ENCODE measurements at places on chromosomes 16 and 17.

- peak; percentile 26 for DNase-seq
These were observed 133.3 kb downstream of the ZNF778 start for GRCh38 chr16:89350701-89351380.

GRCh38 chr16:68563631-68564381 lies 24.7 kb downstream of the ZFP90 start:
- DNase-seq: no peak

- DNase-seq: no peak
These were observed 1.2 kb downstream of the IRF8 start for GRCh38 chr16:85900027-85900792.

- DNase-seq: no peak
These were observed 139.6 kb downstream of the HS3ST3A1 start for GRCh38 chr17:13462146-13462545.

GRCh38 chr17:72640415-72641165 lies 451.9 kb downstream of the SLC39A11 start:
- DNase-seq: no peak

GRCh38 chr17:51668155-51668962 lies 408.0 kb downstream of the UTP18 start:
- DNase-seq: no peak

DNA sequence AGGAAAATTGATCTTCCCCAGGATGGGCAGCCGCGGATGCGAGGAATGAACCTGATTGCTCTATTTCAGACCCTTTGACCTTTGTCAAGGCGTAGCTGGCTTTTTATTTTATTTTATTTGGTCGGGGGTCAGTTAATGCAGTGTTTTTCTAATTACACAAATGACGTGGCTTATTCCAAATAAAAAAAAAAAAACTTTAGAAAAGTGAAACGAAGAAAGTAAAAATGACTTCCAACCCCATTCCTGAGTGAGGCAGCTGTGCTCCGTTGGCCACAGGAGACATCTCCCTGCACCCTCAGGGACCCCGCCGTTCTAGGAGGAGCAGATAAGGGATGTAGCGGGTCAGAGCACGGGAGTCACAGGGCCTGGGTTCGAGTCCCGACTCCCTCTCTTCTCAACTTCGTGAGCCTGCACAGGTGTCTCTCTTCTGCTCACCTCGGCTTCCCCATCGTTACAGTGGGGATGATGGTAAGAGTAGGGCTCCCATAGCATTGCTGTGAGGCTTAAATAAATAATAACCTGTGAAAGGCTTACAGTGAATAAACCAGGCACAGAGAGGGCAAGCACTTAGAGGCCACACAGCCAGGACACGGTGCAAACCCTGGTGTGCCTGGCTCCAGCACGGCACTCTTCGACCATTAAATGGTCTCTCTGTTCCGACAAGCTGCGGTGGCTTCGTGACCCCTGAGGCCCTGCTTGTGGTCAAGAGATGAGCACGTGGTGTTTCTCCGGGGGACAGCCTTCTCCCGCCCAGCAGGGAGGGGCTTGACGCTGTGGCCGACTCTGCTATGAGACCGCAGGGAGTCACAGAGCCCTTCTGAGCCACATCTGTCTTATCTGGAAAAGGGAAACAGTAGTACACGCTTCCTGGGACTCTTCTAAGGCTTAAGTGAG lies 10.2 kb downstream of the FOXF1 start:
- no peak for DNase-seq

DNA sequence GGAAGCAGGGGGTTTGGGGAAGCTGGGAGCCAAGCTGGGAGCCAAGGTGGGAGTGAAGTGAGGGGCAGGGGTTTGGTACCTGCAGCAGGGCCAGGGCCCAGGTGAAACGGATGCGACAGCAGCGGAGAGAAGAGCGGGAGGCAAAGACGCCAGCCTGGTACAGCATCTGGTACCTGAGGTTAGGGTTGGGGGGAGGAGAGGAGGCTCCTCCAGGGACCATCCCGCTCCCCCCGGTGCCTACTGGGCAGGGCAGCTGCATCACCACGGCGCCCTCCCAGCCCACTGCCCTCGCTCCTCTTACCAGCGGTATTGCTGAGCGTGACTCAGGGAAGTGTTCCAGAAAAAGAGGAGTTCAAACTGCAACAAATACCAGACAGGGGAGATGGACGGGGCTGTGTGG lies 9.8 kb downstream of the CLN3 start:
- no peak for DNase-seq

- no peak for DNase-seq
These were observed 38.4 kb upstream of the PABPN1L start for GRCh38 chr16:88904676-88905365.

DNA sequence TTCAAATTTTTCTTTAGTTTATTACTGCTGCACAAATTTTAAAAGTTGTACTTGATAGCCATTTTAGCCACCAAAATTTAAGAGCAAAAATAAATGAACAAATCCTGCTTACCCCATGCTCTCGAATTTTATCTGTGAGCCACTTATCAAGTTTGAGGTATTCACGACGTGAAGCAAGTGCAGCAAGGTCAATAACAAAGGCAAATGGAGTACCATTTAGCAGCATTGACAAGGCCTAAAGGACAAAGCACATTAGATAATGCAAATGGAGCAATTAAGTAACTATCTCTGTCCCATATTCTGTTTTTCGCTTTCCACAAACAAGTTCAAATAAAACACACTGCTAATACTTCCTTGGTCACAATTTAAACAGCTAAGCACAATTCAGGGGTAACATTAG lies 54.7 kb downstream of the CNOT1 start:
- DNase-seq: no peak

- DNase-seq: no peak
These were observed 2.3 kb downstream of the DNASE1 start for GRCh38 chr16:3656491-3657468.

GRCh38 chr16:73951481-73951880 lies 345.1 kb upstream of the PSMD7 start:
- no peak for DNase-seq

DNA sequence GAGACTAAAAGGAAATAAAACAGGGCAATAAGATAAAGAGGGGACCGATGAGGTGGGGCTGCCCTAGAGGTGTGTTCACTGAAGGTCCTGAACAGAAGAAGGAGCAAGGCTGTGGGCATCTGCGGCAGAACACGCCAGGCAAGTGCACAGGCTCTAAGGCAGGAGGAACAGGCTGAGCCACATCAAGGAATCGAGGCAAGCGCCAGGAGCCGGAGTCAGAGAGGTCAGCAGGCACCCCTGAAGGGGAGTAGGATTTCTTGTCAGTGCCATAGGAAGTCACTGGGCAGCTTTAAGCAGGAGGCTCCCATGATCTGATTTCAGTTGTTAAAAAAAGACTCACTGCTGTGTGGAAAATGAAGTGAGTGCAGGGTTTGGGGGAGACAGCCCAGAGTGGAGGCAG lies 186.5 kb downstream of the KATNIP start:
- DNase-seq: no peak

DNA sequence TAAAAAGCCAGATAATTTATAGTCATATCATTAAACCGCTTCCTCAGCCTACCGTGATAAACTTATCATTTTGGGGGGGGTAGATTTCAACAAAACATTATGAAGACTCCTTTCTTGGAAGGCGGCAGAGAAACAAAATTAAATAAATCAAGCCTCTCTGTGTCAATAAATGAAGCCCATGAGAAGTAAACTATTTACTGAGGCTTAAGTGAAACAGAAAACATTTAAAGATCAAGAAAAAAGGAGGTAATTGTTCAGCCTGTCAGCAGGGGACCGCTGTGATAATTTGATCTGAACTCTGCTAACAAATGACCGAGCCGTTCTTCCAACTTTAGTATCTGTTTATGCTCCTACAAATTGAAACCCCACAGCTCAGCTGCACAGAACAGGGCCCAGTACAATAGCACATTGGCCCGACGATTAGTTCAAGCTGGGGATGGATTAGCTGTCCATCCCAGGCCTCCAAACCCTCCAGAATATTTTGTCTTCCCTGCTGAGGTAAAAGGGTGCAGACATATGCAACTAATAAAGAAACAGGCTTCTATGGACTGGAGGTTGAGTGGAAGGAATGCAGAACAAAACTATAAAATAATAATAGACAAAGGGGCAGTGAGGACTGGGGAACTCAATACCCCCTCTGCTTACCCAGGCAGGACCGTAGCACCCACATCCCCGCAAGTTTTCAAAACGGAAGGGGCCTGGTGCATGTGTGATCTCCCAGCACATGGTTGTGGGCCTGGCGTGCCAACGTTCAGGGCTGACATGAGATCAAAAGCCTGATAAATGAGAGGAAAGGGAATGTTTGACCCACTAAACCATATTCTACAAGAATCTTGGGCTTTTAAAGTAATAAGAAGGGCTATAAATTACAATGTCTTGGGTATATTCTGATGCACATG lies 298.1 kb upstream of the IRX5 start:
- DNase-seq: no peak

- DNase-seq: no peak
These were observed 650.6 kb upstream of the SALL1 start for GRCh38 chr16:51801635-51802034.

- no peak for DNase-seq
These were observed 3.2 kb downstream of the KIFC3 start for GRCh38 chr16:57798953-57799599.

GRCh38 chr17:39380144-39380543 lies 21.3 kb downstream of the FBXL20 start:
- no peak for DNase-seq

DNA sequence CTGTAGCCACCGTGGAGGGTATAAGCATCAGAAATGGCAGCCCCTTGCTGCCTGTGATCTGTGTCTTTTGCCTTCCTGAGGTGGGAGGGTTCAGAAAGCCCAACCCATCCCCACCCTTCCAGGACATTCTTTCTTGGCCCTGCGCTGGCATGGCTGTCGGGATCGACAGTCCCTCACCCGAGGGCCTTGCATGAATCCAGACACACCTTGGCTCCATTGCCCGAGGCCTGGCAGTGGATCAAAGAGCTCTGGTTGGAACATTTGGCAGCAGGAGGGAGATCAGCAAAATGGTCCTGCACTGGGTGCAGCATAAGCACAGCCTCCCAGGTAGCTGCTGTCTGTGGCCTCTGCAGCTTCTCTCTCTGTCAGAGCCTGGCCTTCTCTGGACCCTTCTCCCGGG lies 246.6 kb upstream of the MAF start:
- DNase-seq: no peak

DNA sequence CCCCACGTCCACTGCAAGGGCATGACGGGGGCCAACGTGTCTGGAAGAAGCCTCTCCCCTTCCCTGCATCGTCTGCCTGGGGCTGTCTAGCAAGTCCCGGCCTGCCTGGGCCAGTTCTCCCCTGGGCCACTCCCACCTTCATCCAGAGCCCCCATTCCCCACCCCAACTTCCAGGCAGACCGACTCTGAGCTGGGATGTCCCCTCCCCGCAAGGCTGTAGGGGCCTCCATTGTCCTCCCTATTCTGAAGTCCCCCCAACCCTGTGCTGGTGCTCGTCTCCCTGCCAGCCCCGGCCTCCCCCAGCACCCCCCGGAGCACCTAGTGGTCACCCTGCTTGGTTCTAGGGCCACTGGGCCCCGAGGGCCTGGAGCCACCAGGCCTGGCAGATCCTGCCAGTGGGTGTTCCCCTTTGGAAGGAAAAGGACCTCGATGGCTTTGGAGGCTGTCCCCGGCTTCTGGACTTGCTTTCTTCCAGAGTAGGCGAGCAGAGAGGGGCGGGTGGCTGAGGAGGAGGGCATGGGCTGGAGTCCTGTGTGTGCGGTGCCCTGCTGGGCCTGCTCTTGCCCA lies 4.8 kb downstream of the GLIS2 start:
- no peak for DNase-seq

DNA sequence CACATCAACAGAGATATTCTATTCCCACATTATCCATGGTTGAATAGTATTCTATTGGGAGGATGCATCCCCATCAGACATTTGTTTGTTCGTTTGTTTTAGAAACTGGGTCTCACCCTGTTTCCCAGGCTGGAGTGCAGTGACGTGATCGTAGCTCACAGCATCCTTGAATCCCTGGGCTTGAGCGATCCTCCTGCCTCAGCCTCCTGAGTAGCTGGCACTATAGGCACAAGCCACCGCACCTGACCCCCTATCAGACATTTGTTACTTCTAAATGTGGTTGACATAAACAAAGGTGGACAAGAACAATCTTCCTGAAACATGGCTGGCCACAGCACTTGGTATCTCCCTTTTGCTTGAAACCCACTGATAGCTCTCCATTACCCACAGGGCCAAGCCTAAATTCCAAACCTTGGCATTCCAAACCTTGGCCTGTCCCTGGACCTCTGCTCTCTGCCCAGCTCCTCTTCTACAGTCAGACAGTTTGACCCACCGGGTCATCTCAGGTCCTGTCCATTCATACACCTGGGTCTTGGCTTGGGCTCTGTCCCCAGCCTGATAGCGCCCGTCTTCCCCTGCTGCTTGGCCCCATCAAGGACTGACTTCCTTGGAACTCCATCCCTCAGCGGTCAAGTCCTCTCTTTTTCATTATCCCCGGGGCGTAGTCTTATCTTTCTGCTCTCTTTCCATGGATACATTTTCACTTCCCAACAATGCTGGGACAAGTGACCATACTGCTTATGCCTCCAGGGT lies 1.5 kb upstream of the PRR29 start:
- no peak for DNase-seq

GRCh38 chr17:6487251-6488007 lies 43.2 kb downstream of the PIMREG start:
- DNase-seq: no peak

- DNase-seq: no peak
These were observed 75.6 kb upstream of the LGALS9 start for GRCh38 chr17:27555339-27555738.

DNA sequence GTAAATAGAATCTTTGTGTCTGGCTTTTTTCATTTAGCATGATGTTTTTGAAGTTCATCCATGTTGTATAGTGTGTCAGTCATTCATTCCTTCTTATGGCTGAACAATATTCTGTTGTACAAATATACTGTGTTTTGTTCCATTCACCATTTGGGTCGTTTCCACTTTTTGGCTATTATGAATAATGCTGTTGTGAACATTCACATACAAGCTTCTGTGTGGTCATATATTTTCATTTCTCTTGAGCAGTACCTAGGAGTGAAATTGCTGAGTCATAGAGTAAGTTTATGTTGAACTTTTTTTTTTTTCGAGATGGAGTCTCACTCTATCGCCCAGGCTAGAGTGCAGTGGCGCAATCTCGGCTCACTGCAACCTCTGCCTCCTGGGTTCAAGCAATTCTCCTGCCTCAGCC lies 32.3 kb upstream of the TAOK1 start:
- DNase-seq: no peak

DNA sequence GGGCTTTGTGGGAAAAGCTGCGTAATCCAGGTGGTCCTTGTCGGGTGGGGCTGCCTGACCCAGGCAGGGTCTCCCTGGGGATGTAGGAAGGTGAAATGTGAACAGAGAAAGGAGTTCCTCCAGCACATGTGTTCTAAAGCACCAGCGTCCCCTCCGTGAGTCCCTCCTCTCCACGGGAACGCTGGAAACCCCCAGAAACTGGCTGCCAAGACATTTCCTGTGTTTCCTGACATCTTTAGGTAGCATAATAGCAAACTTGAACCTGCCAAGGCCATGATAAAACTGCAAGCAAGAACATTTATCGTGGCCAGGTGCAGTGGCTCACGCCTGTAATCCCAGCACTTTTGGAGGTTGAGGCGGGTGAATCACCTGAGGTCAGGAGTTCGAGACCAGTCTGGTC lies 12.6 kb upstream of the PYDC1 start:
- no peak for DNase-seq

- DNase-seq: peak; percentile 4
These were observed 631 bp downstream of the RETREG3 start for GRCh38 chr17:42608305-42609181.

All from stimulated activated CD4-positive, alpha-beta T cell treated with anti-CD3 and anti-CD28 coated beads, Interleukin-12 subunit alpha, Interleukin-12 subunit beta, amount 100 ng/mL, for 24 hours (primary cell).